ENCODE measurements at places on chromosomes 12 and 14. TPM values are rescaled to one million over a fixed set of nuclear protein-coding genes. Genes with fewer than 3 reads are reported as not detected.
A peak's percentile ranks its signal among the peaks of the same experiment; 100 is the strongest.

The CD163L1 gene
- total RNA-seq = 22.0 TPM

DNA sequence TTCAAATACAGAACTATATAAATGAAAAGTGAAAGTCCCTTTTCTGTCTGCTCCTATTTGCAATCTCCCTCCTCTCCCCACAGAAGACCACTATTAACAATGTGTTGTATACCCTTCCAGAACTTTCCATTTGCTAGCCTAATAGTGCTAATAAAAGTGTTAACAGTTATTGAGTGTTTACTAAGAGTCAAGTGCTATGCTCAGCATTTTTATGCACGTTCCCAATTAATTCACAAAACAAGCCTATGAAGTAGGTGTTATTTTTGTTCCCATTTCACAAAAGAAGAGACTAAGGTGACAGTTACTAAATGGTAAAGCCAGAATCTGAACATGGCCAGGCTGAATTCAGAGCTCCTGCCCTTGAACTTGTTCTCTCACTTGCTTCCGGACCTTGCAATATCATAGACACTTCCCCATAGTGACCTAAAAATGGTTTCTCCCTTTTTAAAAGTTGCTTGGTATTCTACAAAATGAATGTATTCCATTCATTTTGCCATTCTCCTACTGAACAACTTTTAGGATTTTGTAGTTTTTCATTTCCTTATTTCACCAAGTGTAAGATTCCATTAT is 1.6 kb upstream of the PRKAB1 start:
- no peak overlapping the region for H3K4me3 ChIP-seq
- no peaks in the 10 kb centered on the region for H3K27me3 ChIP-seq
- H3K27ac ChIP-seq = no peak overlapping the region
- DNase-seq = no peak

The P2RX7 gene
- 17.1 TPM for total RNA-seq

The DCN gene
- 590 TPM for total RNA-seq

DNA sequence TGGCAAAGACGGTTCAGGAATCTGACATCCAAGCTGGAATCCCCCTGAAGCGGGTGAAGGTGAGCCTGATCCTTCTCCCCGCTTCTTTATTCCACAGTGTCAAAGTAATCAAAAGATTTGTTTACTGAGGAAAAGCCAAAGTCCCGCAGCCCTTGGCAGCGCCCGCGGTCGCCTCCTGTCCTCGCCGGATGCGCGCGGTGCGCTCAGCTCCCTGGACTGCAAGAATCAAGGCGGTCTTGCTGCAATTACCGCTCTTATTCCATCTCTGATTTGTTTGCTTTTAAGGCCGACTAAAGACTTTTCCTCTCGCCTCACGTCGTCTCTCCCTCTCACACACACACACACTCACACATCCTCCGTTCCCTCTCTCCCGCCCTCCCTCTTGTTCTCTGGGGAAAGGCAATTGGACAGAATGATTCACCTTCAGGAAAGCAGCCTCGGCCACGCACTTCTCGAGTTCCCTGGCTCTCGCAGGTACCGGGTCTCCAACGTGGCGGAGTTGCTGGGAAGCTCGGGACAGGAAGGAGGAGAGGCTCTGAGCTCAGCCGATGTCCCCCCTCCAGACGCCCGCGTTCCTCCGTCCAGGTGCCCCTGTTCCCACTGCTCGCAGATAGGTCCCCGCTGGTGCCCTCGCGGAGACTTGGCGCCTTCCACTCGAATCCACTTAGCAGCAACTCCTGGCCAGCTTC is 68.6 kb upstream of the USP15 start:
- H3K27me3 ChIP-seq = peaks cover 31% of the 10 kb centered on the region
- peaks cover 17% of the 10 kb centered on the region for H3K4me1 ChIP-seq
- no peak overlapping the region for H3K4me3 ChIP-seq
- no peaks in the 10 kb centered on the region for H3K36me3 ChIP-seq

DNA sequence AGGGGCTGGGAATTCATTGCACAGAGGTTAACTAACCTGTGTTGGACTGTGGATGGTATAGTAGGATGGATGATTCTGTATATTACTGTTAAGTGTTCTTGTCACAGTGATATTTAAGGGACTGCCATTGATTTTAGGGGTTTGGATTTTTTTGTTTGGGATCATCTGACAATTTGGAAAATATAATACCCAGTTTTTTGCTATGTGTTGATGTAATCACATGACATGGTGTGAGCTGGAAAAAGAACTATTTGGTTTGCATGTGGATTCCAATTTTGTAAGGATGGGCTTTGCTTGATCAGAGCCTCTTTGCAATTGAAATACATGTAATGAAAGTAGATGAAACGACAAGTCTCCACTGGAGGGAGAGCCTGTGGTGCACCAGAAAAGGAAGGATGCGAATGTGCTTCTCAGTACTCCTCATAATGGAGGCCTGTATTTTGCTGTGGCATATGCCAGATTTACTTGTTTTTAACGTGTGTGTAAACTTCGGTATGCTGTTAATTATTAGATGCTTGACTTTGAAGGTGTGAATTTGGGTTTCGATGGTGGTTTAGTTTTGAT is 2.7 kb downstream of the DYRK2 start:
- no peaks in the 10 kb centered on the region for H3K27me3 ChIP-seq
- H3K4me3 ChIP-seq = no peak overlapping the region
- no peak overlapping the region for H3K27ac ChIP-seq
- peaks cover 4% of the 10 kb centered on the region for H3K4me1 ChIP-seq
- H3K36me3 ChIP-seq = peaks cover 5% of the 10 kb centered on the region
- peak; percentile 31 for DNase-seq

GRCh38 chr12:83010169-83010804 is 323.6 kb downstream of the TMTC2 start:
- peaks cover 2% of the 10 kb centered on the region for H3K4me1 ChIP-seq
- H3K27me3 ChIP-seq = no peaks in the 10 kb centered on the region
- no peak overlapping the region for H3K27ac ChIP-seq
- DNase-seq = no peak

The TIMELESS gene
- total RNA-seq = 9.9 TPM

GRCh38 chr12:29103539-29103974 is 45.5 kb upstream of the FAR2 start:
- no peaks in the 10 kb centered on the region for H3K36me3 ChIP-seq
- H3K27ac ChIP-seq = no peak overlapping the region
- H3K27me3 ChIP-seq = no peaks in the 10 kb centered on the region
- H3K4me1 ChIP-seq = no peaks in the 10 kb centered on the region

DNA sequence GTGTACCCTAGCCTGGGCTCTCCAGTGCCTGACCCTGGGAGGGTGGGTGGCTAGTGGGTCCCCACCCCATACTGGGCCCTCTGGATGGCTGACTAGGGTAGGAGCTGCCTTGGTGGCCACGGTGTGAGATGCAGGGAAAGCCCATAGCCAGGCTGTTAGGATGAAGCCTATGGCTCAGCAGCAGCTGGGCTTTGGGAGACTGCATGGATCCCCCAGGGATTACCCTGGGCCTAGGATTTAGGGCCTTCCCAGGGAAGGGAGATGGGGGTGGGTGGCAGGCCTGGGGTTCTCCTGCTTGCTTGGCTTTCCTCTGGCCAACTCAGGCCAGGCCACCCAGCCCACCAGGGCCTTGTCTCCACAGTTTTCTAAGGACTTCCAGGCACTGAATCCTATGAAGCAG is 6.3 kb downstream of the GSTZ1 start:
- no peak overlapping the region for H3K27ac ChIP-seq
- H3K4me3 ChIP-seq = no peak overlapping the region
- peaks cover 1% of the 10 kb centered on the region for H3K36me3 ChIP-seq
- H3K4me1 ChIP-seq = peaks cover 3% of the 10 kb centered on the region
- H3K27me3 ChIP-seq = no peaks in the 10 kb centered on the region
- no peak for DNase-seq

GRCh38 chr14:95045836-95046430 is 111.4 kb downstream of the DICER1 start:
- peaks cover 22% of the 10 kb centered on the region for H3K27me3 ChIP-seq
- H3K36me3 ChIP-seq = no peaks in the 10 kb centered on the region
- H3K4me1 ChIP-seq = peaks cover 16% of the 10 kb centered on the region
- no peak overlapping the region for H3K27ac ChIP-seq
- H3K4me3 ChIP-seq = no peak overlapping the region

- H3K36me3 ChIP-seq = no peaks in the 10 kb centered on the region
- H3K4me3 ChIP-seq = no peak overlapping the region
- no peak for DNase-seq
- no peak overlapping the region for H3K27ac ChIP-seq
Observed at GRCh38 chr12:17609153-17609552, 480.8 kb downstream of the RERGL start.

The CSRNP2 gene
- 29.1 TPM for total RNA-seq

- H3K27ac ChIP-seq = no peak overlapping the region
- no peak for DNase-seq
- H3K4me3 ChIP-seq = no peak overlapping the region
- H3K4me1 ChIP-seq = no peaks in the 10 kb centered on the region
- H3K36me3 ChIP-seq = no peaks in the 10 kb centered on the region
Observed at GRCh38 chr12:87491089-87491488, 538.1 kb downstream of the C12orf50 start.

GRCh38 chr14:38910092-38910491 is 192.9 kb downstream of the SEC23A start:
- H3K36me3 ChIP-seq = no peaks in the 10 kb centered on the region
- H3K27me3 ChIP-seq = no peaks in the 10 kb centered on the region
- DNase-seq = no peak
- H3K4me1 ChIP-seq = no peaks in the 10 kb centered on the region

DNA sequence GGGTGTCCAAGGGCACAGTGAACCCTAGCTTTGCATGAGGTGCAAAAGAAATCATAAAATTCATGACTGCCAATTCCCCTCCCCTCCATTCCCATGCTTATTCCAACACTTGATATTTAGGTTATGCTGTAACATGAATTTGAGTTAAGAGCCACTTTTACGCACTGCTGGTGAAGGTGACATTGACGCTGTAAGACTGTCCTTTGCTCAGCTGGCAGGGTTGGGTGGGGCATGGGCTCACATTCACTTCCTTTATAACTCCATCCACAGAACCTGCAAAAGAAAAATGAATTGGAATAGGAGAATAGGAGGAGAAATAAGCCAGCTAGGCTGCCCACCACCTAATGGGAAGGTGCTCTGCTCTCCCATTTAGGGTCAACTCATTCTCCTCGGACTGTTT is 6.9 kb downstream of the NPC2 start:
- no peak overlapping the region for H3K27ac ChIP-seq
- H3K27me3 ChIP-seq = no peaks in the 10 kb centered on the region
- no peak for DNase-seq

The LRRC10 gene
- not detected for total RNA-seq

DNA sequence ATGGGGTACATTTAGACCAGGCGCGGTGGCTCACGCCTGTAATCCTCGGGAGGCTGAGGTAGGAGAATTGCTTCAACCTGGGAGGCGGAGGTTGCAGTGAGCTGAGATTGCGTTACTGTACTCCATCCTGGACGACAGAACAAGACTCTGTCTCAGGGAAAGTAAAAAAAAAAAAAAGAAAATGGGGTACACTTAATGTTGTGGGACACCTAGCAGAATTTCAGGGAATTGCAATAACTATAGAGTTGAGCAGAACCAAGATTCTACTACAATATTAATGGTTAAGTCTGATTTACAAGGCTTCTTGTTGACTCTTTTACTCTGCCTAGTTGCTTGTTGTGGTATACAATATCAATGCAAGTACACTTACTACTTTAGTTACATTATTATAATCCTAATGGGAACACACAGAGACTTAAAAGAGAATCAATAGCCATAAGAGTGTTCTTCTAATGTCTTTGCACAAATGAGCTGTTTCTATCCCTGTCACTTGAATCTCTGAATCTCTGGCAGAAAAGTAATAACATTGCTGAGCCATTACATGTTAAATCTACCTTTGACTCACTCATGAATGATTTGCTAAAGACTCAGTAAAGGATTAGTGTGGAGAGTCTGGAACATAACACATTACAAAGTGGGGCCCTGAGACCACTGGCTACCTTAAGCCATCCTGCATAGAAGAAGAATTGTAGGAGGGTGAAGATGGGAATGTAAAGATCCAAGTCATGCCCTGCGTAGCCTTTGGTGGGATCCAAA is 22.7 kb downstream of the BEST3 start:
- H3K4me1 ChIP-seq = no peaks in the 10 kb centered on the region
- no peaks in the 10 kb centered on the region for H3K36me3 ChIP-seq
- no peak overlapping the region for H3K27ac ChIP-seq
- no peak for DNase-seq

DNA sequence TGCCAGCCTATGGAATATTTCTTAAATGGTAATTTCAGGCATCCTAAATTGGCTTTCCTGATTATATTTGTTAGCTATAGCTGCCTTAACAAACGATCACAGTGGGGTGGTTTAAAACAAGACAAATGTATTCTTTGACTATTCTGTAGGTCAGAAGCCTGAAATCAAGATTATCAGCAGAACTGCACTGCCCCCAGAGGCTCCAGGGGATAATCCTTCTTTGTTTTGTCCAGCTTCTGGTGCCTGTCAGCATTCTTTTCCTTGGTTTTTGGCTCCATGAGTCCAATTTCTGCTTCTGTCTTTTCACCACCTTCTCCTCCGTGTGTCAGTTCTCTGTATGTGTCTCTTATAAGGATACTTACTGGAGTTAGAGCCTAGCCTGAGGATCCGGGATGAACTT is 1282.2 kb upstream of the USP15 start:
- H3K4me1 ChIP-seq = no peaks in the 10 kb centered on the region
- no peak overlapping the region for H3K27ac ChIP-seq
- H3K36me3 ChIP-seq = no peaks in the 10 kb centered on the region
- no peak overlapping the region for H3K4me3 ChIP-seq
- no peak for DNase-seq
- no peaks in the 10 kb centered on the region for H3K27me3 ChIP-seq

GRCh38 chr12:107847430-107847829 is 72.9 kb downstream of the ASCL4 start:
- no peaks in the 10 kb centered on the region for H3K36me3 ChIP-seq
- peaks cover 17% of the 10 kb centered on the region for H3K27me3 ChIP-seq

DNA sequence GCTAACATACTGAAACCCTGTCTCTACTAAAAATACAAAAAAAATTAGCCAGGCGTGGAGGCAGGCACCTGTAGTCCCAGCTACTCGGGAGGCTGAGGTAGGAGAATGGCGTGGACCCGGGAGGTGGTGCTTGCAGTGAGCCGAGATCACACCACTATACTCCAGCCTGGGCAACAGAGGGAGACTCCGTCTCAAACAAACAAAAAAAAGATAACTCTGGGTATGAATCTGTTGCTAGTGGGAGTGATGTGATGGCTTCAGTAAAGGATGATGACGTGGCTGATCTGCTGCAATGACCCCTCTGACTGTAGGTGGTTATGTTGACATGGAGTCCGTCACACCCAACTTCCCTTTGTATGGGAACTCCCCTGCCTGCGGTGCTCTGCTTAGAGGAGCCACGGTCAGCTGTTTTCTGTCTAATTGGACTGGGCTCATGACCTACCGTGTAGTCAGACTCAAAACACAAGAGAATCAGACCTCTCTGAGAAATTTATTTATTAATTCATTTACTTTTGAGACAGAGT is 59.1 kb upstream of the MED13L start:
- no peak overlapping the region for H3K27ac ChIP-seq
- no peaks in the 10 kb centered on the region for H3K4me1 ChIP-seq
- H3K27me3 ChIP-seq = no peaks in the 10 kb centered on the region
- no peaks in the 10 kb centered on the region for H3K36me3 ChIP-seq

DNA sequence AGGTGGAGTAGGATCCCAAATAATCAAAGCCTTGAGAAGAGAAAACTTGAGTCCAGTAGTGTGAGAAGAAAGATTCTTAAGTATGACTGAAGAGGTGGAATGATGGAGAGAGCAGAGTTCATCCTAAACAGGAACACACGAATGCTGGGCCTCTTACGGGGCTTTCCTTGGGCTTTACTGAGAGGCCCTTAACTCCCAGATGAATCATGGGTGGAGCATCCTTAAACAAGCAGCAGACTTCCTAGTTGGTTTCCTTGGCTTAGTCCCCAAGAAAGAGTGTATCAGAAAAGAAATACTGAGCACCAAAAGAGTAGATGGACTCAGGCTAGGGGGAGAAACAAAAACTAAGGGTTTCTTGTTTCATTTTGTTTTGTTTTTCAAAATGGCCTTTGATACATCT is 132.5 kb downstream of the GPR135 start:
- H3K4me1 ChIP-seq = peaks cover 10% of the 10 kb centered on the region
- H3K4me3 ChIP-seq = no peak overlapping the region
- H3K36me3 ChIP-seq = peaks cover 11% of the 10 kb centered on the region
- no peaks in the 10 kb centered on the region for H3K27me3 ChIP-seq
- DNase-seq = no peak

Measured in lung (tissue), 17 donors.